HS-27A (cell line): ENCODE measurements at places on chromosomes 2 and 18.

- DNase-seq: no peak
Measured at GRCh38 chr2:5730386-5730785, 38.2 kb downstream of the SOX11 start.

GRCh38 chr2:144163592-144163991, 356.3 kb downstream of the ZEB2 start:
- DNase-seq: no peak

DNA sequence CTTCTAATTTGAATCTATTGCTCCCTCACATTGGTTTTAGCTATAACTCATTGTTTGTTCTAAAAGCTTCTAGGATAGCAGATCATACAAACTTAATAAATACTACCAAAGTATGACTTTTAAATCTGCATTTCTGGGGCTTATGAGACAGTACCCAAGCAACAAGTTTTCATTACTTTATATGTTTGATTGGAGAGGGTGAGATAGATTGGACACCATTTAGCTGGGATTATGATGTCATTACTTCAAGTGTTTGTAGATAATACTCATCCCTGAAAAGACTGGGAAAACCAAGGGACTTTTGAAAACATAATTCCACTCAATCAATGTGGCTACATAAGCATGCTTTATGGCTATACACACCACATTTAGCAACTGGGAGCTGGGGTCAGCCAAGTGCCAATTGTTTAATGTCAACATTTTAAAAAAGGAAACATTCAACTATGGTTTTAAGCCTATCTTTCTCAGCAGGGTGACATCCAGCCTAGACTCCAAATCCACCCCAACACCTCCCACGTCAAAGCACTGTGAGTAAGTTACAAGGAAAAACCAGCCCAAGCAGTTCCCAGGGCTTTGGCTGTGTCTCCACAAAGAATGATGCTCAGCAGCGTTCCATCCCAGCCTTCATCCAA, 119.9 kb downstream of the ETAA1 start:
- no peak for DNase-seq

GRCh38 chr2:38932586-38932985, 42.9 kb downstream of the ARHGEF33 start:
- DNase-seq: no peak

- DNase-seq: no peak
Measured at GRCh38 chr2:86747711-86748639, 27.9 kb downstream of the RMND5A start.

DNA sequence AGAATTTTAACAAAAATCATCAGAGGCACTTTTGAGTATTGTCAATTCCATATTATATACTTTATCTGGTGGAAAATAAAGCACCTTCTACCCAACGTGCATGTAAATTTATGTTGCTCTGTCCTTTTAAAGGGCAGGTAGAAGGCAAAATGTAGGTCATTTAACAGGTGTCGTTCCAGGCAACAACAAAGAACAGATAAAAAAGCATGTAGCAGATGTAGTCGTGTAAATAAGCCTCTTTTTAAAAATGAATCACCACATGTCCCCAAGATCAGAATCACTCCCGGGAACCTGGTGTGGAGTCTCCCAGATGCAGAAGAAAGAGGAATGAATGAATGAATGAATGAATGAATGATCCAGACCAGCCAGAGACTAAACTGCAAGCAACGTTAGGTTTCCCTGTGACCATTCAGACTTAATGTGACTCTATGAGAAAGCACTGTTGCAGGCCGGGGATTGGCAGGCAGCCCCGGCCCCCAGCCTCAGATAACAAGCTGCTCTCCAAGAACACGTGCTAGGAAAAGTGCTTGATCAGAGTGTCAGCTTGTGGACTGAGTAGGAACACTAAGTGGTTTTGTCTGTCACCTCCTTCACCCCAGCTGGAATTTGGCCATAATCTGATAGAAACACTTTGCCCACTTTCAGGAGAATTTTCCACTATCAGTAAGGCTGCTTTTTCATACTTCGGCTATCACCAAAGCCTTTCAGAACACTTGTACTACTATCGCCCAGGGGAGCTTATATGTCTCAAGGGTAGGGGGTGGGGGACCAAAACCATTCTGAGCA, 100.6 kb downstream of the CDK15 start:
- DNase-seq: no peak

- no peak for DNase-seq
Measured at GRCh38 chr2:155382776-155383175, 684.3 kb downstream of the KCNJ3 start.

- no peak for DNase-seq
Measured at GRCh38 chr2:85890522-85891176, 1.9 kb upstream of the ST3GAL5 start.

- DNase-seq: no peak
Measured at GRCh38 chr2:11579867-11580659, 46.2 kb downstream of the GREB1 start.

GRCh38 chr2:135546436-135546835, 15.2 kb downstream of the R3HDM1 start:
- DNase-seq: no peak

DNA sequence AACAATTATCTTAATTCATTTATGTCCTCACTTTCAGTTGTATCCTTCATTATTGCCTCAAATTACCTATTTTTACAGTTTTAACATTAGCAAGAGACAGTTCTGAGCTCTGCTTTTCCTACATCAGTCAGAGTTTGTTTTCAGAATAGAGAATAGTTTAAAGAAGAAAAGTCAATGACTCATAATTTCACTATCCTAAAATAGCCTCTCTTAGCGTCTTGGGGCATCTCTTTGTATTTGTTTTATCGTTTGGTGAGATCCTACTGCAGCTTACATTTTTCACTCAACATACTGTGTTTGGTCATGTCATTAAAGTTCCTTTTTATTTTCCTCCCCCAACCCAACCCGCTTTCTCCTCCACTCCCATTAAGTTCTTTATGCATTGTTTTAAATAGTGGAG, 3.8 kb downstream of the SEC11C start:
- DNase-seq: no peak

- DNase-seq: no peak
Measured at GRCh38 chr2:223053484-223054192, 1.6 kb downstream of the KCNE4 start.
